ENCODE measurements at places on chromosomes 2 and 18.
A peak's percentile ranks its signal among the peaks of the same experiment; 100 is the strongest.

GRCh38 chr2:175468431-175469098, 287.1 kb upstream of the ATP5MC3 start:
- no peak for DNase-seq
- H3K4me3 ChIP-seq, result no peak overlapping the region
- H3K4me1 ChIP-seq, result no peaks in the 10 kb centered on the region
- H3K27ac ChIP-seq, result no peak overlapping the region
- H3K27me3 ChIP-seq, result no peaks in the 10 kb centered on the region
- no peaks in the 10 kb centered on the region for H3K36me3 ChIP-seq

GRCh38 chr18:79944126-79944731, 7.2 kb downstream of the SLC66A2 start:
- H3K27ac ChIP-seq, result peak overlapping the region; percentile 81
- peaks cover 35% of the 10 kb centered on the region for H3K4me1 ChIP-seq
- H3K36me3 ChIP-seq, result peaks cover 20% of the 10 kb centered on the region
- H3K27me3 ChIP-seq, result no peaks in the 10 kb centered on the region
- H3K4me3 ChIP-seq, result no peak overlapping the region

DNA sequence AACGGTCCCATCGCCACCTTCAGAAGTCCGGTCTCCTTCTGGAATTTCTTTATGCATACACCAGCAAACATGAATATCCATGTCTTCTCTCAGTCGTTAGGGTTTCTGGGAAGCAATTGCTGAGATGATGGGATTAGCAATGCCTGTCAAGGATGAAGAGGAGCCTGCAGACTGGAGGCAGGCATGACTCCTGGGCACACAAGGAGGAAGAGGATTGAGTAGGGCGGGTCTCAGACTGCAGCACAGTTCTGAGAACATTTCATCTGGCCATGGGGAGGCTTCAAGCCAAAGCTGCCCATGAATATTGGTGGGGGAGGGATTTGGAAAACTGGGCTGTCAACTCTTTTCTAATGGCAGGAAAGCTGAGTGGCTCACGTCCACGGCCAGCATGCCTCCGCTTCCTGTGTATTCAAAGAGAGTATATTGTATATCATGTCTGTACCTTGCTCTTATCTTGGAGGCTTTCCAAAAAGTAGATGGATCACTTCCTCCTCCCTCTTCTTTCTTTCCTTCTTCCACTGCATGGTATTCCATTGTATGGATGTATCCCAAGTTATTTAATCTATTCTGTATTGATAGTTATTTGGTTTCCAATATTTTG, 24.5 kb downstream of the MC2R start:
- H3K36me3 ChIP-seq, result no peaks in the 10 kb centered on the region
- peaks cover 5% of the 10 kb centered on the region for H3K27me3 ChIP-seq
- H3K27ac ChIP-seq, result peak overlapping the region; percentile 31

GRCh38 chr2:197801033-197801432, 3.4 kb upstream of the PLCL1 start:
- H3K27ac ChIP-seq, result no peak overlapping the region
- H3K4me1 ChIP-seq, result peaks cover 8% of the 10 kb centered on the region
- no peak overlapping the region for H3K4me3 ChIP-seq
- DNase-seq, result no peak
- H3K27me3 ChIP-seq, result peaks cover 27% of the 10 kb centered on the region

GRCh38 chr2:42978887-42979415, 186.6 kb upstream of the HAAO start:
- peaks cover 23% of the 10 kb centered on the region for H3K4me1 ChIP-seq
- no peak for DNase-seq
- H3K27me3 ChIP-seq, result peaks cover 5% of the 10 kb centered on the region
- H3K4me3 ChIP-seq, result no peak overlapping the region
- no peaks in the 10 kb centered on the region for H3K36me3 ChIP-seq

DNA sequence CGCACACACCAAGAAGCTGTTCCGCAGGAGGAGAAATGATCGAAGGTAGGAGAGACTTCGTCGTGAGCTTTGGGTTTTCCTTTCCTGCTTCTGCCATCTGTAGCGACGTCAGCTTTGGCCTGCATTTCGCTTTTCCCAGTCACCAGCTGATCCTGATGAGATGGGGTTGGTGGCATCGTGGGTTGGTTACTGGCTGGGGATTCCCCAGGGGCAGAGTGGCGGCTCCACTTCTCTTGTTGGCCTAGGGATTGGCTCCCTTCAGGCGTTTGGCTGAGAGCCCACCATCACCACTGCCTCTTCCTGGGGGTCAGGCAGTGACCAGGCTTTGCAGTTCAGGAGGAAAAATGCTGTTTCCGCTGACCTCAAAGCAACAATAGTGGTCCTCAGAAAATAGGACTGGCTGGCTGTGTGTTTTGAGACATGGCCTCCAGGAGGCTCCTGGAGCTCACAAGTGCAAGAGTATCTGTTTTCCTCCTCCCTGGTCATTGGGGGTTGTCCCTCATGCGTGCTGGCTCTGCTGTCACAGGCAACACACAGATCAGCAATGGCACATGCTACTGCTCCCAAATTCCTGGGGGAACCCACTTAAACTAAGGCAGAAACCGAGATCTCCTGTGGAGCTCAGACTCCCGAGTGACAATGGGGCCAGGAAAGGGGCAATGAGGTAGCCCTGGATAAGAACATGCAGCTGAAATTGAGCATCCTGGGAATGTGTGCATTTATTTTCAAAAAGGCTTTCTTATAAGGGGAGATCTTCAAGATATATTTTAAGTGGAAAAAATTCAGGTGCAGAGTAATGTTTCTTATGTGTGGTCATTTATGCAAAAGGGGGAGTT, 173.0 kb downstream of the CTIF start:
- no peak overlapping the region for H3K4me3 ChIP-seq
- no peaks in the 10 kb centered on the region for H3K36me3 ChIP-seq
- no peak for DNase-seq
- H3K4me1 ChIP-seq, result peaks cover 7% of the 10 kb centered on the region
- peaks cover 2% of the 10 kb centered on the region for H3K27me3 ChIP-seq
- no peak overlapping the region for H3K27ac ChIP-seq

DNA sequence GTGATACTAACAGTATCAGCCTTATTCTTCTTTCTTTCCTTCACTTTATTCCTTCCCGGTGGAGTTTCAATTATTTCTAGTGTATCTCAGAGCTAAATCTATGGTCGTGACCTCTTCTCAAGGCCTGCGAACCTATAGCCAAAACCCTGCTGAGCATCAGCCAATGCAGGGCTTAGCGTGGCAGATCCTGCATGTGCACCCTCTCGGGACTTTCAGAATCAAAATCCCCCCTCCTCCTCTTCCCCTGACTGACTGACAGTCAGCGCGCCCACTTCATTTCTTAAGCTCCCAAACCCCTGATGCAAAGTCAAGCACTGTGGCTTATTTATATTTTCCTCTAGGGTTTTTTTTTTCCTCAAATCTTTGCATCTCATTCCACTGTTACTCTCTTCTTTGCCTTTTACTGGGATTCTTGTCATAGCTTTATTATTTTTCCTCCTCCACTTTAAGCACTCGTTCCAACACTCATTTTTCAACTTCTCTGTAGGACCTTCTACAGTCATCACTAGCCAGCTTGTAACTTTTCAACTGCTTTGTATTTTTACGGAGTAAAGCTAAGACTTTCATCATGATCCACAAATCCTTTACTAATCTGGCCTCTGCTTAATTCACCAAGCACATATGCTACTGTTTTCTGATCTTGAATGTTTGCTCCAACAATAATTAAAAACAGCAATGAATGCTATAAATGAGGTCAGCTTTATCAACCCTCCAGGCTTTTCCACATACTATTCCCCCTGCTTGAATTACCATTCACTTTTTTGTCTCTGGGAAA, 896.5 kb upstream of the PIK3C3 start:
- no peak overlapping the region for H3K4me3 ChIP-seq
- H3K27me3 ChIP-seq, result no peaks in the 10 kb centered on the region
- H3K4me1 ChIP-seq, result no peaks in the 10 kb centered on the region
- DNase-seq, result no peak
- no peaks in the 10 kb centered on the region for H3K36me3 ChIP-seq

GRCh38 chr2:24824966-24825882, 32.0 kb downstream of the CENPO start:
- no peak overlapping the region for H3K4me3 ChIP-seq
- no peaks in the 10 kb centered on the region for H3K27me3 ChIP-seq
- peak overlapping the region; percentile 16 for H3K27ac ChIP-seq
- H3K36me3 ChIP-seq, result peaks cover 13% of the 10 kb centered on the region
- H3K4me1 ChIP-seq, result peaks cover 9% of the 10 kb centered on the region
- no peak for DNase-seq

DNA sequence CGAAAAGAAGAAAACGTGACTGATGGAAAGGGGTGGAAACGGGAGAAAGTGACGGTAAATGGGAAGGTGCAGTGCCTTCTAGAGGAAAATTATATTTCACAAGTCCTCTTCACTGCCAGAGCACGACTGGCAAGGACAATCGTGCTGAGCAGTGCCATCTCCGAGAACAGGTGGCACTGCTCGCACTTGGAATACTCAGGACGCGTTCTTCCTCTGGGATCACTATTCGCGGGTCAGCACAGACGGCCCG, 364 bp downstream of the STAT1 start:
- peaks cover 5% of the 10 kb centered on the region for H3K36me3 ChIP-seq
- no peak overlapping the region for H3K4me3 ChIP-seq
- no peaks in the 10 kb centered on the region for H3K27me3 ChIP-seq
- DNase-seq, result no peak
- H3K4me1 ChIP-seq, result peaks cover 10% of the 10 kb centered on the region

GRCh38 chr2:226398580-226398979, 401.0 kb downstream of the IRS1 start:
- H3K27me3 ChIP-seq, result peaks cover 7% of the 10 kb centered on the region
- no peak for DNase-seq
- H3K27ac ChIP-seq, result no peak overlapping the region

- H3K27me3 ChIP-seq, result peaks cover 8% of the 10 kb centered on the region
- no peak overlapping the region for H3K4me3 ChIP-seq
- no peak for DNase-seq
- H3K36me3 ChIP-seq, result peaks cover 3% of the 10 kb centered on the region
These were observed 6.3 kb downstream of the HRH4 start for GRCh38 chr18:24466771-24467170.

DNA sequence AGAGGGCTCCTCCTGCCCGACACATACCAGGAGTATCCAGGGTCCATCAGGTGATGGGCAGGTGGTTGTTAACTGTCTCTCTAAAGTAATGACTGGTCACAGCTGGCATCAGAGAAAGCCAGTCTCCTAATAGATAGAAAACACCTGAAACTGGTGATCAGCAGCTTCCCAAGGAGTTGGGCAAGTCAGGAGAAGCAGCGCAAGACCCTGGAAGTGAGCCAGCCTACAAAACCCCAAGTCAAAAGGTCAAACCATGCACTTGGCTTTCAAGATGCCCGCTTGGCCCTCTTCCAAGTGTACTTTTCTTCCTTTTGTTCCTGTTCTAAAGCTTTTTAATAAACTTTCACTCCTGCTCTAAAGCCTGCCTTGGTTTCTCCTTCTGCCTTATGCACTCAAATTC, 815.2 kb downstream of the DCDC2C start:
- H3K27me3 ChIP-seq, result no peaks in the 10 kb centered on the region
- no peak overlapping the region for H3K4me3 ChIP-seq
- H3K36me3 ChIP-seq, result no peaks in the 10 kb centered on the region

- no peak overlapping the region for H3K27ac ChIP-seq
- no peak for DNase-seq
- H3K4me3 ChIP-seq, result no peak overlapping the region
- no peaks in the 10 kb centered on the region for H3K27me3 ChIP-seq
These were observed 136.1 kb downstream of the EXOC6B start for GRCh38 chr2:72689579-72690195.

- peaks cover 5% of the 10 kb centered on the region for H3K27me3 ChIP-seq
- no peaks in the 10 kb centered on the region for H3K36me3 ChIP-seq
- peaks cover 12% of the 10 kb centered on the region for H3K4me1 ChIP-seq
- H3K4me3 ChIP-seq, result no peak overlapping the region
These were observed 45.3 kb downstream of the PSD4 start for GRCh38 chr2:113219092-113219441.

DNA sequence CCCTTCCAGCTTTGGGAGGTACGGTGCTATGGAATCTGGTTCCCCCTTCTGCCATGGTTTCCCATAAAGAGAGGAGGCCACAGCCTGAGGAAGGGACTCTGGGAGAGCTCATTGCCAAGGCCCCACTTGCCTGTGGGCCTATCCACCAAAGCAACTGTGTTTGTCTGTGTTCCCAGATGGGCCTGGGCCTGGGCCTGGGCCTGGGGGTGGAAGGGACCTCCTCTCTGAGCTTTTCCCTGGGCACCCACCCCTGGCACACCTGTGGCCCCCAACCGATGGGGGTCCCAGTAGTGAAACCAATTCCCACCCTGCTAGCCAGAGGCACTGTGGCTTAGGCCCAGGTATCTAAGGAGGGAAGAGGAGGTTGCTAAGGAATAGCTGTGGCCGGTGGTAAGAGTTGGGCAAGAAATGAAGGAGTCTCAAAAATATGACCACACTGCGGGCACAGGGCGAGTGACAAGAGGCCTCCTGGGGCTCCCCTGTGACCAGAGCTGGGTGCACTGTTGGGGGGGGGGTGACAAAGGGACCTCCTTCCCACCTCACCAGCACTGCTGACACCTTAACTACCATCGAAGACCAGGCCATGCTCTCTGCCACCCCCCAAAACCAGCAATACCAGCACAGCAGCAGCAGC, 4.9 kb upstream of the DUSP2 start:
- no peaks in the 10 kb centered on the region for H3K36me3 ChIP-seq
- peak overlapping the region; percentile 80 for H3K27ac ChIP-seq
- H3K4me3 ChIP-seq, result peak overlapping the region; percentile 27
- no peak for DNase-seq
- peaks cover 39% of the 10 kb centered on the region for H3K4me1 ChIP-seq
- H3K27me3 ChIP-seq, result no peaks in the 10 kb centered on the region

GRCh38 chr2:105935063-105935462, 190.4 kb downstream of the NCK2 start:
- no peaks in the 10 kb centered on the region for H3K27me3 ChIP-seq
- no peaks in the 10 kb centered on the region for H3K4me1 ChIP-seq
- no peak overlapping the region for H3K27ac ChIP-seq
- no peak overlapping the region for H3K4me3 ChIP-seq

DNA sequence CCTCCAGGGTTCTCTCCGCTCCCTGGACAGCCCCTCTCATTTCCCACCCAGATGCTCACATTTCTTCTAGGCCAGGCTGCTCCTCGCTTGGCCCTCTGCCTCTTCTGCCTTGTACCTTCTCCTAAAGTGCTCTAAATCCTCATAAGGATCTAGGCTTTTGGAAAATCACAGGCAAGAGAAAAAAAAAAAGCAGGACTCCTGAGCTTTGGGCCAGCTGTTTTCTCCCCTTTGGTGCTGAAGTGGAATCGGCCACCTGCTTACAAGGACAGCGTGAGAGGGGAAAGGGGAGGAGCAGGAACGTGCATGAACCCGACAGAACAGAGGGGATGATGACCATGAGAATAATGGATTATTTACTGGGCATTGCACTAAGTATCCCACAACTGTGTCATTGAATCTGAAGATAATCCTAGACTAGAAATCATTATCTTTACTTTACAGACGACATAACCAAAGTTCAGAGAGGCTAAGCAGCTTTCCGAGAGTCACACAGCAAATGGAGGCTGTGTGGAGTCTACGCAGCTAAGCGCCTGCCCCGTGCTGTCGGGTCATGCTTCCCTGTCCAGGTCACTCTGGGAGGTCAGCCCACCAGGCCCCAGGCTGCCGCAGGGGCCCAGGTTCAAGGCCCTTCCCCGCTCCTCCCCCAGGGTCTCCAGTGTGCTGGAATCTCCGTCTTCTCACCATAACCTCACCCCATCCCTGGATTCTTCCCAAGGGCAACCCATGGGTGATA, 141.9 kb downstream of the PXDN start:
- DNase-seq, result no peak
- no peak overlapping the region for H3K27ac ChIP-seq
- peaks cover 10% of the 10 kb centered on the region for H3K4me1 ChIP-seq
- no peaks in the 10 kb centered on the region for H3K36me3 ChIP-seq
